ENCODE measurements at places on chromosomes 3 and 15.
A peak's percentile ranks its signal among the peaks of the same experiment; 100 is the strongest.

DNA sequence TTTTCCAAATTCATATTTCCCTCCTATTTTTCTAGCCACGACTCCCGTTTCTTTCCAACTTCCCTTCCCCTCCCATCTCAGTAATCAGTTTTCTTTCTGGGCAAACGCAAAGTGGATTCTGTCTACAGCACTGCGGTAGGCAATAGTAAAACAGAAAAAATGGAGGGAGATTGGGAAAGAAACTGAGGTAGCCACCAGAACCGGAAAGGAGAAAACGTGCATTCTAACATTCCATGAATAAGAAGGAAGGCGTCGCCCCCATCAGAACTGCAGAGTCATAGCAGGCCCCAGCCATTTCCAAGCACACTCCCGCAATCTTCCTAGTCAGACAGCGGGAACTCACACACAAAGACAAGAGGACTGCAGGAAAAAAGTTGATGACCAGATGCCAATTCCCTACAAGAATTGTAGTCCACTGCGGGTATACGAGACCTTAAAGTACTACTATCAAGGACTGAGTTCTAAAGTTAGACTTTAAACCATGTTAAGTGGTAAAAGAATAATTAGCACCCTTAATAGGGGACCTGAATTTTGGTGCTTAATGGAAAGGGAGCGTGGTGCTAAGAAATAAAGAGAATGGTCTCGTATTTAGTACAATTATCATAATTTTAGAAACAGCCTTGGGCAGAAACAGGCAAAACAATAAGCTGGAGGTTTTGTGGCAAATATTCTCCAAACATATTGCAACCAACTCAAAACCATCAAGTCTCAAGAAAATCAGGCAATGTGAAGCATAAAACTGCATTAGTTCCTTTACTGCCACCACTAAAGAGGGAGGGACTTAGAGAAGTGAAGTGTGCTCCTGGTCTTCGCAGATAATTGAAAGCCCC lies 1.4 kb downstream of the PFN2 start:
- peaks cover 7% of the 10 kb centered on the region for H3K27me3 ChIP-seq
- no peak overlapping the region for H3K27ac ChIP-seq
- no peaks in the 10 kb centered on the region for H3K36me3 ChIP-seq
- peak overlapping the region; percentile 63 for H3K4me3 ChIP-seq
- peaks cover 10% of the 10 kb centered on the region for H3K4me1 ChIP-seq

- H3K27ac ChIP-seq = no peak overlapping the region
- no peaks in the 10 kb centered on the region for H3K27me3 ChIP-seq
- no peak for DNase-seq
- H3K36me3 ChIP-seq = peaks cover 2% of the 10 kb centered on the region
Measured at GRCh38 chr3:138497021-138497420, 62.6 kb downstream of the ESYT3 start.

DNA sequence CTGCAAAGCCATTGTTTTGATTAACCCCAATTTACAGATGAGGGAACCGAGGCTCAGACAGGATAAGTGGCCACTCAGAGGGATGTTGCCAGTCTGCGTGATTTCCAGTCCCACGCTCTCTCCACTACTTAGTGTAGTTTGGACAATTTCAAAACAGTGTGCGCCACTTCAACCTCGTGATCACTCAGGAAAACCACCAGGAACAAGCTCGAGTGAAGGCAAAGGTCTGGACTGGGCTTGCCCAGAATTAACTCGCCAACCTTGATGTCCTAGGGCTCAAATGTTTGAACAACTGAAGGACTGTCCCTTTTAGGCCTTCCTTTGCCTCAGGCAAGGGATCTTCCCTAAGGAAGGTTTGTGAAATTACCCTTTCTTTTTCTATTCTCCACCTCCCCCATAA lies 124.2 kb upstream of the LMOD3 start:
- H3K4me3 ChIP-seq = no peak overlapping the region
- no peaks in the 10 kb centered on the region for H3K27me3 ChIP-seq
- no peaks in the 10 kb centered on the region for H3K36me3 ChIP-seq
- no peaks in the 10 kb centered on the region for H3K4me1 ChIP-seq
- no peak overlapping the region for H3K27ac ChIP-seq

- no peak overlapping the region for H3K4me3 ChIP-seq
- H3K27me3 ChIP-seq = no peaks in the 10 kb centered on the region
- no peaks in the 10 kb centered on the region for H3K4me1 ChIP-seq
- H3K36me3 ChIP-seq = no peaks in the 10 kb centered on the region
- H3K27ac ChIP-seq = no peak overlapping the region
Measured at GRCh38 chr3:30749230-30749629, 142.8 kb downstream of the TGFBR2 start.

- H3K27me3 ChIP-seq = no peaks in the 10 kb centered on the region
- no peaks in the 10 kb centered on the region for H3K36me3 ChIP-seq
- H3K4me1 ChIP-seq = no peaks in the 10 kb centered on the region
- no peak overlapping the region for H3K4me3 ChIP-seq
- DNase-seq = no peak
Measured at GRCh38 chr3:126664591-126665214, 9.8 kb upstream of the TXNRD3 start.

DNA sequence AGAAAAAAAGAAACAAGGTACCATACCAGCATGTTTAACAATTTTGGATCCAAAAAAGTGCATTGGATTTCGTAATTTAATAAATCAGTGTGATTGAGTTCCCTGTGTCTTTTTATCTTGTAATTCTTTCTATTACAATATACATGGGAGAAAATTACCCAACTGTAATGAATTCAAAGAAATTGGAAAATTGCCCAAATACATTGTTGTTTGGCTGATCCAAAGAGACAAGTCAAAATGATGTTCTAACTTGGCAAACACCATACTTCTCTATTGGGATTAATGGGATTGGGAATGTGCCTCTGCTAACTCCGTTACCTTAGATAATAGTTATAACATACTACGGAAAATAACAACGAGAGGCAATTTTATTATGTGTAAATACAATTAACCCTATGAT lies 1097.1 kb downstream of the ROBO1 start:
- H3K27ac ChIP-seq = no peak overlapping the region
- H3K27me3 ChIP-seq = no peaks in the 10 kb centered on the region
- no peak for DNase-seq
- H3K36me3 ChIP-seq = no peaks in the 10 kb centered on the region
- H3K4me3 ChIP-seq = no peak overlapping the region
- no peaks in the 10 kb centered on the region for H3K4me1 ChIP-seq

- no peaks in the 10 kb centered on the region for H3K4me1 ChIP-seq
- peaks cover 11% of the 10 kb centered on the region for H3K27me3 ChIP-seq
- H3K4me3 ChIP-seq = no peak overlapping the region
- DNase-seq = no peak
Measured at GRCh38 chr15:71705151-71705550, 105.2 kb upstream of the NR2E3 start.

DNA sequence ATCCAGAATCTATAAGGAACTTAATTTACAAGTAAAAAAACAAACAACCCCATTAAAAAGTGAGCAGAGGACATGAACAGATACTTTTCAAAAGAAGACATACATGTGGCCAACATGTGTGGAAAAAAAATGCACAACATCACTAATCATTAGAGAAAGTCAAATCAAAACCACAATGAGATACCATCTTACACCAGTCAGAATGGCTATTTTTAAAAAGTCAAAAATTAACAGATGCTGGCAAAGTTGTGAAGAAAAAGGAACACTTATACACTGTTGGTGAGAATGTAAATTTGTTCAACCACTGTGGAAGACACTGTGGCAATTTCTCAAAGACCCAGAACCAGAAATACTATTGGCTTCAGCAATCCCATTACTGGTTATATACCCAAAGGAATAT lies 830.0 kb upstream of the ALCAM start:
- DNase-seq = no peak
- H3K36me3 ChIP-seq = no peaks in the 10 kb centered on the region
- no peak overlapping the region for H3K4me3 ChIP-seq

- DNase-seq = no peak
- H3K4me3 ChIP-seq = no peak overlapping the region
- peaks cover 15% of the 10 kb centered on the region for H3K4me1 ChIP-seq
- H3K36me3 ChIP-seq = no peaks in the 10 kb centered on the region
- no peaks in the 10 kb centered on the region for H3K27me3 ChIP-seq
Measured at GRCh38 chr3:177810162-177810623, 612.9 kb upstream of the TBL1XR1 start.

- H3K4me3 ChIP-seq = no peak overlapping the region
- H3K27me3 ChIP-seq = no peaks in the 10 kb centered on the region
- DNase-seq = no peak
- no peaks in the 10 kb centered on the region for H3K36me3 ChIP-seq
- H3K4me1 ChIP-seq = no peaks in the 10 kb centered on the region
Measured at GRCh38 chr3:146080578-146080977, 80.4 kb downstream of the PLOD2 start.

GRCh38 chr15:45401665-45402161 lies 23.4 kb upstream of the GATM start:
- no peaks in the 10 kb centered on the region for H3K27me3 ChIP-seq
- H3K27ac ChIP-seq = peak overlapping the region; percentile 93
- H3K36me3 ChIP-seq = peaks cover 12% of the 10 kb centered on the region
- peaks cover 17% of the 10 kb centered on the region for H3K4me1 ChIP-seq
- no peak for DNase-seq

- DNase-seq = no peak
- no peak overlapping the region for H3K27ac ChIP-seq
- no peak overlapping the region for H3K4me3 ChIP-seq
- H3K36me3 ChIP-seq = no peaks in the 10 kb centered on the region
Measured at GRCh38 chr3:65706776-65707568, 331.7 kb downstream of the MAGI1 start.

DNA sequence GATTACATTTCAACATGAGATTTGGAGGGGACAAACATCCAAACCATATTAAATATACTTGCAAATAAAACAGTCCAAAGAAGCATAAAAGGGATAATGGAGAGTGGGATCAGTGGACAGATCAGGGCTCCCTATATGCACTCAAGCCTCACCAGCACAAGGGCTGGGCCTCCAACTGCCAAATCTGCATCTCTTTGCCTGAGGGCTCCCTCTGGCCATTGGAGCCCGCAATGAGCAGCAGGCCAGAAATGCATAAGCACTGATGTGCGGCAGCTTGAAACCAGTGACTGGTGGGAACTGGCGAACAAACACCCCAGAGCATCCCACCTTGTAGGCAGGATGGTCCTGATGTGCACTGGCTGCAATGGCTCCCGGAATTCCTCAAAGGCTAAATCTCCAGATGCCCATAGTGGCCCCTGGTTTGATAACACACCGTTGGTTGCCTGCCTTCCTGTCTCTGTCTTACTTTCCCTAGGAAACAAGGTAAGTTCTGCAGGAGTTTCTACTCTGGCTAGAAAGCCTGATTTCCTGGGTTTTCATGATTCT lies 55.9 kb upstream of the POMGNT2 start:
- no peak overlapping the region for H3K4me3 ChIP-seq
- H3K36me3 ChIP-seq = no peaks in the 10 kb centered on the region
- no peak for DNase-seq
- H3K4me1 ChIP-seq = peaks cover 28% of the 10 kb centered on the region
- no peaks in the 10 kb centered on the region for H3K27me3 ChIP-seq
- no peak overlapping the region for H3K27ac ChIP-seq

All from T-cell (primary cell).